ENCODE measurements at places on chromosomes 3 and 15. TPM values are rescaled to one million over a fixed set of nuclear protein-coding genes. Genes with fewer than 3 reads are reported as not detected.

The GABRA5 gene
- total RNA-seq = not detected

The ERICH6 gene
- total RNA-seq = 0.81 TPM

DNA sequence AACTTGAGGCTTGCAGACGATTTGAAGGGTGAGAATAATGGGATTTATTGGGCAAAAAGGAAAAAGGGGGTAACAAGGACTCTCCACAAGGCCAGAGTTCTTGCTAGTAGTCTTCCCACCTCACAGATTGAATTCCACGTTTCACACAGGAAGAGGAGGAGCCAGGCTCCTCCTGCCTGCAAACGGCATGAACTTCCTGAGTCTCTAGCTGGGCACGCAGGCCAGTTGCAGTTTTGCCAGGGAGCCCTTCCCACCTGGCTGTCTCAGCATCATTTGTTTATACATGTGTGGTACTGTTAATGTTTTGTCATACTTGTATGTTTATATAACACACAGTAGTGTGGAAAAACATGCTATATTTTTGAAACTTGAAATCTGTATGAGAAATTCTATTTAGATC, 155.0 kb downstream of the NLGN1 start:
- H3K27ac ChIP-seq = no peak overlapping the region
- peaks cover 2% of the 10 kb centered on the region for H3K27me3 ChIP-seq
- DNase-seq = no peak
- H3K4me1 ChIP-seq = no peaks in the 10 kb centered on the region
- H3K4me3 ChIP-seq = no peak overlapping the region

DNA sequence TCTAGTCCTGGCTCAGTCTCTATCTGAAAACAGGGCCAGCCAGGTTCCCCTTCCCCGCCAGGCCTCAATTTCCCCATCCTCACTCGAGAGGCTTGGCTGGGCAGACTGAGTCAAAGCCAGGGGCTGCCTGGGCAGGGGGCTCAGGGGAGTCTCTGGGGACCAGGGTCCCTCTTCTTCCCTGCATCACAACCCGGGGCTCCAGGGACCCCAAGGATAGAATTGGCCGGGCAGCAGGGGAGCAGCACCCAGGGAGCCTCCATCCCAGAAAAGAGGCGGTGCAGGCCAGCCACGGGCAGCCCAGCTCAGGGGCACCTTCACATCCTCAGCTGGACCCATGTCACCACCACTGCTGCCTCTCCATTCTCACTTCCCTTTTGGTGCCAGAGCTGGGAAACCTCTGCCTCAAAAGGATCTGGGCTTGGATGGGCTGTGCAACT, 13.3 kb upstream of the PLXND1 start:
- H3K27me3 ChIP-seq = no peaks in the 10 kb centered on the region
- no peak for DNase-seq
- H3K36me3 ChIP-seq = no peaks in the 10 kb centered on the region

- no peak overlapping the region for H3K27ac ChIP-seq
- no peaks in the 10 kb centered on the region for H3K36me3 ChIP-seq
- peaks cover 26% of the 10 kb centered on the region for H3K27me3 ChIP-seq
- no peak overlapping the region for H3K4me3 ChIP-seq
- no peak for DNase-seq
These were observed 29.1 kb downstream of the CHST14 start for GRCh38 chr15:40499931-40500330.

- H3K4me3 ChIP-seq = no peak overlapping the region
- DNase-seq = no peak
- H3K36me3 ChIP-seq = no peaks in the 10 kb centered on the region
These were observed 34.5 kb downstream of the MGLL start for GRCh38 chr3:127787571-127788365.

GRCh38 chr3:104628185-104628789, 738.4 kb upstream of the ALCAM start:
- H3K4me3 ChIP-seq = no peak overlapping the region
- no peaks in the 10 kb centered on the region for H3K27me3 ChIP-seq
- no peaks in the 10 kb centered on the region for H3K4me1 ChIP-seq

GRCh38 chr3:134267996-134268395, 17.3 kb upstream of the RYK start:
- no peaks in the 10 kb centered on the region for H3K4me1 ChIP-seq
- no peaks in the 10 kb centered on the region for H3K36me3 ChIP-seq

GRCh38 chr15:32119694-32120330, 89.5 kb downstream of the CHRNA7 start:
- no peak overlapping the region for H3K27ac ChIP-seq
- no peak overlapping the region for H3K4me3 ChIP-seq
- H3K4me1 ChIP-seq = no peaks in the 10 kb centered on the region

DNA sequence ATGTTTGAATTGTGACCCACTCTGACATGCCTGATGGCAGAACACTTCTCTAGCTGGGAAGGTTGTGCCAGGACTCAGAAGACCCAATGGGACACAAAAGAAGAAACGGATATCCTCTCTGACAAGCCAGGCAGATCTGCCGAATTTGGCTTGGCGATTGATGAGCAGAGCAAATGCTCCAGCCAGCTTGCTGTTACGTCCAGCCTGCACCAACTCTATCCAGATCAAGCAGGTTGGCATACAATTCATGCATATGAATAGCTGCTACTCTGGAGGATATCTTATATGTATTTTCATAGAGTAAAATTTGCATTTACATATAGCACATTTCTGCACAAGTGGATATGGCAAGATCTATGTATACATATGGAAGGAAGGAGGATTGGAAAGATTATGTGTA, 102.8 kb downstream of the PEX5L start:
- H3K36me3 ChIP-seq = no peaks in the 10 kb centered on the region
- no peak for DNase-seq
- peaks cover 14% of the 10 kb centered on the region for H3K27me3 ChIP-seq
- no peak overlapping the region for H3K27ac ChIP-seq
- H3K4me3 ChIP-seq = no peak overlapping the region
- H3K4me1 ChIP-seq = no peaks in the 10 kb centered on the region

DNA sequence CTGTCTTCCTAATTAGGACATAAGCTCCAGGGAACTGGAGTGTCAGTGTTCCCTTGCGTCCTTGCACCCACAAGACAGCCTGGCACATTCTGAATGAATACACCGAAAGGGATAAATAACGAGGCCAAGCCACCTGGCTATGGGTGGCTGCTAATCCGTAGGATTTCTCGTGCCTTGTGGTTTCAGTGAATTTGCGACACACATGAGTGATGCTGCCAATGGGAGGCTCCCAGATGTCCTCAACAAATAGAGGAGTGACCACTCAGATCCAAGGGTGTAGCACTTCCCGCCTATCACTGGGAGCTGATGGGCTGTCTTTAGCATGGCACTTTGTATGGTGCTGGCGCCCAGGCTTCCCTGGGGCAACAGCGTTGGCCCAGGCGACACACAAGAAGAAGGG, 43.4 kb downstream of the APBA2 start:
- no peak for DNase-seq
- H3K4me3 ChIP-seq = no peak overlapping the region
- H3K4me1 ChIP-seq = peaks cover 6% of the 10 kb centered on the region
- no peaks in the 10 kb centered on the region for H3K36me3 ChIP-seq

DNA sequence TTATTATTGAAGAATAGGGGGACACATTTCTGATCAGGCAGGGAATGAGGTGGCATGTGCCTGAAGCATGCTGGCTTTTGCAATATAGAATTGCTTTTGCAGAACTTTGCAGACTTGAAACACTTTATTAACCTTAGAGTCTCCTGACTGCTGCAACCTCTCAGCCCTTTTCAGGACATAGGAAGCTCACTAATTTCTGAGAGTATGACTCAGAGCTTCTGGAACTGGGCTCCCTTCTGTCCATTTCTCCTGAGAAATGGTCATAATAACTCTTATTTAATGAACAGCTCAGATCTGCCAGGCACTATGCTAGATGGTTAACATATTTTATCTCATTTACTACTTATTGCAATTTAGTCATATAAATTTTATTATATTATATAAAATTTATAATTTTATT, 38.6 kb upstream of the DGKG start:
- H3K27me3 ChIP-seq = no peaks in the 10 kb centered on the region
- no peak overlapping the region for H3K4me3 ChIP-seq
- no peaks in the 10 kb centered on the region for H3K4me1 ChIP-seq
- no peak for DNase-seq
- H3K36me3 ChIP-seq = no peaks in the 10 kb centered on the region

DNA sequence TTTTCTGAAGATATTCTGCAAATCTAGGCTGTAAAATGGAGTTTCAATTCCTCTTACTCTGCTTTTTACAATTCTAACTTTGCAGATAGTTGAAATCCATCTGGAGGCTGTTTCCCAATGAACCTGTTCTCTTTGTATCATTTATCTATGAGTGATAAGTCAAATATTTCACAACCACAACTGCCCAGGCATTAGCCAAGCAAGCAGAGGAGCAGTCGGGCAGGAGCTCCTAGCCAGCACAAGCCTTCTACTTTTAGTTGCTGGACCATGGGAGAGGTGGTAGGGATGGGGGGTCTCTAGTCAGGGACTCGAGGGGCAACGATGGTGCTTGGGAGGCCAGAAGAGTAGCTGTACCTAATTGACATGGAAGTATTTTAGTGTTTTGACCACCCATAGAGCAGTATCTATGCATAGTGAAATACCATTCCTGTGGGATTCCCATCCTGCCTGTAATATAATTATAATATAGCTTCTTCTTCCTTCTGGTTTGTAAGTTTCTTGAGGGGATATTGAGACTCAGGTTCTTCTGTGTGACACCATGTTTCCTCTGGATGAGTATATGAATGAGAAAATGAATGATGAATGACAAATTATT, 353.5 kb upstream of the IL12A start:
- DNase-seq = no peak
- no peaks in the 10 kb centered on the region for H3K4me1 ChIP-seq
- no peak overlapping the region for H3K4me3 ChIP-seq
- no peaks in the 10 kb centered on the region for H3K27me3 ChIP-seq

GRCh38 chr3:186622651-186623310, 9.9 kb downstream of the AHSG start:
- no peak overlapping the region for H3K4me3 ChIP-seq
- H3K27me3 ChIP-seq = peaks cover 22% of the 10 kb centered on the region
- no peaks in the 10 kb centered on the region for H3K36me3 ChIP-seq
- H3K27ac ChIP-seq = no peak overlapping the region

GRCh38 chr3:36362973-36363372, 17.3 kb upstream of the STAC start:
- no peaks in the 10 kb centered on the region for H3K36me3 ChIP-seq
- no peaks in the 10 kb centered on the region for H3K4me1 ChIP-seq
- no peak overlapping the region for H3K27ac ChIP-seq
- no peak for DNase-seq

DNA sequence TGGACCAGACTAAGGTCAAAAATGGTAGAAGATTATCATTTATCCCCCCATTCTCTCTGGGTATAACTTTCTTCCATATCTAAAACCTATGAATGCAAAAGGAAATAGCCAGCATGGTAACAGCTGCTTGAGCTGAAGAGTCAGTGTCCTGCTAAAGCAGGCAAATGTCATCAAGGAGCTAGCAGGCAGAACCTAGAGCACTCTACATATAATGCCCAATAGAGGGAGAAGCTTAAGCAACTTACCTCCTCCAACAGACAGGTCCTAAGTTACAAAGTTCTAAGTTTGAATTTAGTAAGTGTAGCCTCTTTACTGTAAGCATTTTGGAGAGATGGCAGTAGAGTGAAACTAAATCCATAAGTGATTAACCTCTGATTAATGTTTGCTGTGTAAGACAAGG, 7.7 kb downstream of the RAF1 start:
- H3K27me3 ChIP-seq = no peaks in the 10 kb centered on the region
- peaks cover 12% of the 10 kb centered on the region for H3K36me3 ChIP-seq
- H3K4me1 ChIP-seq = peaks cover 35% of the 10 kb centered on the region
- no peak overlapping the region for H3K4me3 ChIP-seq
- H3K27ac ChIP-seq = no peak overlapping the region

DNA sequence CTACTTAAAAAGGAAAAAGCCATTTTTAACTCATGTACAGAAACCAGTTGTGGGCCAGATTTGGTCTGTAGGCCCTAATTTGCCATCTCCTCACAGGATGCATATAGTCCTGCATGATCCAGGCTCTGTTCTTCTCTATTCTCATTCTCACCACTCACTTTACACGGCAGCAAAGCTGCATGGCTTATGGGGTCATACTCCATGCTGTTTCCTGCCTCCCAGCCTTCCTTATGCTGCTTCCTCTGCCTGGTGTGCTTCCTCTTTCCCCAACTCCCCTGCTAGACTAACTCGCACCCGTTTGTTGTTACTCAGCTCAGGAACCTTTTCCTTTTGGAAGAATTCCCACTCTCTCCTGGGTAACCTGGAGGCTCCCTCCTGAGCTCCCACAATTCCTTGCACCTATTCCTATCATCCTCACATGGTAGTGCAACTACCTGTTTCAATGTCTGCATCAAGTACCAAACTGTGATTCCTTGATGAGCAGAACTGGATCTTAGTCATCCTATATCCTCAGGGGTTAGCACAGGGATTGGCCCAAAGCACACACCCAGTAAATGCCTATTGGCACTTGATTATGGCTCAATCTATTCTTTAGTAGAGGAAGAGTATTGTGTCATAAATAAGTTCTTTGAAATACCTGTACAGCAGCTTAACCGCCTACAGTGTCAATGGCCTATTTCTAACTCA, 172.1 kb upstream of the MITF start:
- no peaks in the 10 kb centered on the region for H3K36me3 ChIP-seq
- DNase-seq = no peak
- no peak overlapping the region for H3K4me3 ChIP-seq
- H3K4me1 ChIP-seq = no peaks in the 10 kb centered on the region
- no peak overlapping the region for H3K27ac ChIP-seq

- no peaks in the 10 kb centered on the region for H3K4me1 ChIP-seq
- H3K27me3 ChIP-seq = no peaks in the 10 kb centered on the region
- H3K27ac ChIP-seq = no peak overlapping the region
- H3K4me3 ChIP-seq = no peak overlapping the region
- DNase-seq = no peak
These were observed 618.3 kb upstream of the AGTR1 start for GRCh38 chr3:148079370-148079769.

DNA sequence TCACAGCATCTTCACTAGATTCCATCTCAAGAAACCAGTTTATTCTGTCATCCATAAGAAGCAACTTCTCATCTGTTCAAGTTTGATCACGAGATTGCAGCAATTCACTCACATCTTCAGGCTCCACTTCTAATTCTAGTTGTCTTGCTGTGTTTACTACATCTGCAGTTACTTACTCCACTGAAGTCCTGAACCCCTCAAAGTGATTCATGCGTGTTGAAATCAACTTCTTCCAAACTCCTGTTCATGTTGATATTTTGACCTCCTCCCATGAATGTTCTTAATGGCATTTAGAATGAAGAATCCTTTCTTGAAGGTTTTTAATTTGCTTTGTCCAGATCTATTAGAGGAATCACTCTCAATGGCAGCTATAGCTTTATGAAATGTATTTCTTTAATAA, 287.6 kb upstream of the TBL1XR1 start:
- H3K36me3 ChIP-seq = peaks cover 2% of the 10 kb centered on the region
- DNase-seq = no peak
- H3K4me3 ChIP-seq = no peak overlapping the region
- H3K27ac ChIP-seq = no peak overlapping the region
